Activated T-helper 1 cell treated with Interleukin-2 at 50 U/mL for 16 hours (primary cell): ENCODE measurements at places on chromosomes 7 and 10.

GRCh38 chr10:14093730-14094484, 236.8 kb downstream of the FRMD4A start:
- no peak for DNase-seq

DNA sequence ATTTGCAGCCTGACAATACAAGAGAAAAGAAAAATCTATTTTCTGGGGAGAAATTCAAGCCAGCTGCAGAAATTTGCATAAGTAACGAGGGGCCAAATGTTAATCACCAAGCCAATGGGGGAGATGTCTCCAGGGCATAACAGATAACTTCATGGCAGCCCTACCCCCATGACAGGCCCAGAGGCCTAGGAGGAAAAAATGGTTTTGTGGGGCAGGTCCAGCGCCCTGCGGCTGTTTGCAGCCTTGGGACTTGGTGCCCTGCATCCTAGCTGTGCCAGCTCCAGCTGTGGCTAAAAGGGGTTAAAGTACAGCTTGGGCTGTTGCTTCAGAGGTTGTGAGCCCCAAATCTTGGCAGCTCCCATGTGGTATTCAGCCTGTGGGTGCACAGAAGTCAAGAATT, 54.3 kb downstream of the VIM start:
- DNase-seq: no peak

DNA sequence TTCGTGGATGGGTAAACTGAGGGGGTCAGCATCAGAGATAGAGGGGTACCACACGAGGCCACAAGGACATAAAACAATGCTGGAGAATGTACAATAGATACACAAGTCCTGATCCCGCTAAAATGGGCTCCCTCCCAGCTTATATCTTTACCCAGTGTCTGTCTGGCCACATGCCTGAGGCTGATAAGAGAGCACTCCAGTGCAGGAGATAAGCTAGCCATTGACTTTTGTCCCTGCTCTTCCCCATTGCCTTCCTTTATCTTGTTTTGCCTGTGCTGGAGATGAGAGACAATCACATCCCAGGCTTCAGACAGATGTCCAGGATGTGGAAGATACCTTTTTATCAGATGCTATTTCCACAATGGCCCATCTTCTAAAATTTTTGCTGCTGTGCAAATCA, 6.0 kb downstream of the GAD2 start:
- no peak for DNase-seq

DNA sequence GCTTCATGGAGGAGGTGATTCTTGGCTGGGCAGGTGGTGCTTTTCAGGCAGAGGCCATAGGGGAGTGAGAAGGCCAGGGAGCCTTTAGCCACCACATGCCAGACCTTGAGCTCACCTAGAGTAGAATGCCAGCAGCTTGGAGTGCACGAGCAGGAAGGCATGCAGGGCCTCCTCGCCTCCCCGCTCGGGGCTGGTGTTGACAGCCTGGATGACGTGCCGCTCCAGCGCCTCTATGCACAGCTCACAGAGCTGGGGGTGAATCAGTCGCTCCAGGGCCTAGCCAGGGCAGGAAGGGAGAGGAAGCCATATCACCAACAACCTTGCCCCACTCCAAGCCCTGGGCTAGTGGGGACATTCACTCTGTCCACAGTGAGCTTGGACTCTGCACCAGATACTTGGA, 15.7 kb downstream of the HPS1 start:
- no peak for DNase-seq

DNA sequence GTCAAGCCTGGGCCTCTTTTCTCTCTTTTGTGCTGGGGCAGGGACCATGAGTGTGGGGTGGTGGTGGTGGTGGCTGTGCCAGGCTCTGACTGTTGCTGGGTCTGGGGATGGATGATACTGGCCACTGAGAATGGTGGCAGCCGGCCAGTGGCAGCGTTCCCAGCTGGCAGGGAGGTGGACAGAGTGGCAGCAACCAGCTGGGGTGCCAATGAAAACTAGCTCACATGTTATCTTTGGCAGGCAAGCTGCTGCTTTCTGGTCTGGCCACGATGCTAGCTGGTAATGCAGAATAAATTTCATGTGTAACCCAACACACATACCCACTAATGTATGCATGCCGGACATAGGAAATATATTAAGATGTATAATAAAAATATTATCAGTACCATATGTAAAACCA, 95.0 kb upstream of the SLC26A5 start:
- no peak for DNase-seq

GRCh38 chr10:92699518-92700381, 10.0 kb downstream of the HHEX start:
- DNase-seq: no peak

GRCh38 chr7:80900583-80901576, 18.0 kb downstream of the SEMA3C start:
- DNase-seq: no peak

GRCh38 chr7:30708412-30708811, 26.2 kb upstream of the CRHR2 start:
- no peak for DNase-seq

GRCh38 chr10:28366994-28367393, 64.1 kb upstream of the MPP7 start:
- DNase-seq: no peak

DNA sequence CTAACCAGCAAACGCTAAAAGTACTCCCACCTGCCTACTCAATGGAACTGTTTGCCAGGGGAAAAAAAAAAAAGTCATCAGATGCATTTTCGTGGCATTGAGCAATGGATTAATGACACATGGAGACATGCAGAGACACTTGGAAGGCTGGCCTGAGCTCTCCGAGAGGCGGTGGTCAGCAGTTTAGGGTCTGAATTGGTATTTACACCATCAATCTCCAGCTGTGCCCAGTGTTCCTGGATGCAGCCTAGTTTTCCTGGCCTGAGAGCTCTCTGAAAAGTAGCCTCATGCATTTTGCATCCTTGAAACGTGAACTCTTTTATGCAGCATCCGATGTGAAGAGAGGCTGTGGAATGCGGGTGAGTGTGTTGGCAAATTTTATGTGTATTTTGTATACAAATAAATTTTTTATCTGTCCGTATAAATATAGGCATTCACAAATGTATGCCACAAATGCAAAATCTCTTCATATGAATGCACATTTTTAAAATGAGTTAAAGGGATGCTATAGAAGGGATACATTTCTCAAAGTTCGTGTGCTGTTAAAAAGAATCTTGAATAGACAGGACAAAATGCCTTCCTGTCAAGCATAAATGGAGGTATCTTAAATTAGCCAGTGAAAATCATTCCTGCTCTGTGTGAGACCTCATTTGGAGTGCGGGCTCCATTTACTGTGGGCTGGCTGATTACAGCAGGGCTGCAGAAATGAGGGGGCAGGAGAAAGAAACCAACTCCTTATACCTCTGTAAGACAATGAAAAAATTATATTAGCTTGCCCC, 137.7 kb upstream of the PFKP start:
- no peak for DNase-seq

DNA sequence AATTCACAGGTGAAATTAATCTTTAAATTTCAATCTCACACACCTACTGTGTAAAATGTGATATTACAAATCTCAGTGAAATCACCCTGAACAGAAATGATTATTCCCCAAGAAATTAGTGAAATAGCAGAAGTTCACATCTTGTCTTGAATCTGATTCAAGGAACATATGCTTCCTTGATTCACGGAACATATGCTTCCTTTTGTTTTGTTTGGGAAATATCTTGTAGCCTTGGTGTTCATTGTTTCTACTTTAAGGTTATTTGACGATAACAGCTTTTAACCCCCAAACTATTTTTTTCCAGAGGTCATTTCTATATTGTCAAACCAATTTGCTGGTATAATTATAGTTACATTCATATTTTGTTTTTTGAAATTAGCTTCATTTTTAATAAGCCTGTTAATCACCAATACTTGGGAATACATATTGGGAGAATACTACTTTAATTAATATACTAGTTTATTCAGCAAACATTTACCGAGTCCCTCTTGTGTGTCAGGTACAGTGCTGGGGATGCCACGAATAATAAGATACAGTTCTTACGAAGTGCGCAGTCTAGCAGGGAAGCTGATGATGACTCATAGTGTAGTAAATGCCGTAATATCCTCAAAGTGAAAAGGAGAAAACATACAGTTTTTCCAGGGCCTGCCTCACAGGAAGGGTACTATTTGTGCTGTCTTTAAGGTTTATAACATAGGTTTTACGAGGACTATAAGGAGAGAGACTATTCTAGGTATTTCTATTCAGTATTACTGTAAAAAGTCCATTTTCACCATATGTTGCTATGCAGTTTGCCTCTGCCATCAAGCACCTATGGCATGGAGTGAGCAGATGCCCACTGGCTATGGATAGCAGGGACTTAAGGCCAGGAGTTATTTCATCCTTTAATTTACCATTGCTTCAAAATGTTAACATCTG, 32.5 kb downstream of the PRKAR2B start:
- no peak for DNase-seq

- DNase-seq: no peak
Observed at GRCh38 chr7:154841731-154842331, 161.1 kb downstream of the PAXIP1 start.

DNA sequence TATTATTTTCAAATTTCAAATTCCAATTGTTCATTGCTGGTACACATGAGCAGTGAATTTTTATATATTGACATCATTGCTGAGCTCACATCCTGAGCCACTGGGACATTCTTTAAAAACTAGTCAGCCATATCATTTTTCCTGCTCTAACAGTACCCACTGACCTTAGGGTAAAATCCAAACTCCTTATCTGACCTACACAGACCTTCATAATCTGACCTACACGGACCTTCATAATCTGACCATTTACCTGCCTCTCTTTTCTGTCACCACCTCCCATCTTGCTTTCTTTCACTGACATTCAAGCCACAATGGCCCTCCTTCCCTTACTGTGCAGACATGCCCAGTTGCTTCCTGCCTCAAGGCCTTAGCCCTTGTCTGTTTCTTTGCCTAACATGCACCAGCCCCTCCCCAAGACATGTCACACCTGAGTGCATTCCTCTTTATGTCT, 16.1 kb upstream of the CUZD1 start:
- no peak for DNase-seq

DNA sequence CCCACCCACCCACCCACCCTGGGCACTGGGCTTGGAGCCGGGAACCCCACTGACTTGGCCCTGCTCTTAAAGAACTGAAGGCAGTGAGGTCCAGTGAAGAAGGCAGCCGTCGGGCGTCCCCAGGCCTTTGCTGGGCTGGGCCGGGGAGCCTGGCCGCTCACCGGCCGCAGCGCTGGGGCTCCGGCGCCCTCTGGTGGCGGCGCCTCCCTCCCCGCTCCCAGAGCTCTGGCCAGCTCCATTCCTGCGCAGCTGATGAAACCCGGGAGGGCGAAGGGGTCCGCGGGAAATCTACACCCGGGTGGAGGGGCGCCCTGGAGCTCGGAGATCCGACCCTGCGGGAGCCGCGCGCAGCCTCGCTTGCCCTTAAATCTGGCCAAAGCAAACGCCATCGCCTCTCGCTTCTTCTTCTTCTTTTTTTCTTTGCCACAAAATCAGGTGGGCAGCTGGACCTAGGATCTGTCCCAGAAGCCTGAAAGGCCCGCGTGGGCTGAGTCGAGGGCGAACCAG, 1.7 kb upstream of the CXCL12 start:
- no peak for DNase-seq

DNA sequence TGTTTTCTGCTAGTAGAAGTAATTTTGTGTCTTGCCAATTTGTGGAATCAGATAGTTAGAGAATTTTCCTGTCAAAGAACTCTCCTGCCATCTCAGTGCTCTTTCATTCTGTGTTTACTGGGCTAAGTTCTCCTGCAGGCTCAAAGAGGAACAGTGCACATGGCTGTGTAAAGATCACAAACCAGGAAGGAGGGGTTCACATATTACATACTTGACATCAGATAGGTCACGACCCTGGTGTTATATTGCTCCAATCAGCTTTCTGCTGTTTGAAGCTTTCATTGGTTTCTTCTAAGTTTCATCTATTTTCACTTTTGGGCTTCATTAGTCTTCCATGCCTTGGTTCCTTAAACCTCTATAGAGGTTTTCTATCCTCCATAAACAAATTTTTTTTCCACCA, 13.5 kb upstream of the ELMO1 start:
- no peak for DNase-seq

DNA sequence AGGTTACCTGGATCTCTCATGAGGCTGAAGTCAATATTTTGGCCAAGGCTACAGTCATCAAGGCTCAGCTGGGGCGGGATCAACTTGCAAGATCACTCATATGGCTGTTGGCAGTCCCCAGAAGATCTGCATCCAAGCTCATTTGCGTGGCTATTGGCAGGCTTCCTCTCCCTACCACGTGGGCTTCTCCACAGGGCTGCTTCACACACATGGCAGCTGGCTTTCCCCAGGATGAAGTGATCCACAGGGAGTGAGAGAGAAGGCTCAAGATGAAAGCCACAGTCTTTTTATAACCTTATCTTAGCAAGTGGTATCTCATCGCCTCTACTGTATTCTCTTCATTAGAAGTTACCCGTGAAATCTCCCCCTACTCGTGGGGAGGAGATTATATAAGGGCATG, 167.4 kb downstream of the TMEM26 start:
- DNase-seq: no peak
